Activated CD4-positive, alpha-beta T cell treated with anti-CD3 and anti-CD28 coated beads for 4 hours (primary cell): ENCODE measurements at places on chromosomes 3 and 15.
A peak's percentile ranks its signal among the peaks of the same experiment; 100 is the strongest.

- DNase-seq, result peak; percentile 29
Observed at GRCh38 chr15:92082006-92082843, 228.7 kb downstream of the SLCO3A1 start.

DNA sequence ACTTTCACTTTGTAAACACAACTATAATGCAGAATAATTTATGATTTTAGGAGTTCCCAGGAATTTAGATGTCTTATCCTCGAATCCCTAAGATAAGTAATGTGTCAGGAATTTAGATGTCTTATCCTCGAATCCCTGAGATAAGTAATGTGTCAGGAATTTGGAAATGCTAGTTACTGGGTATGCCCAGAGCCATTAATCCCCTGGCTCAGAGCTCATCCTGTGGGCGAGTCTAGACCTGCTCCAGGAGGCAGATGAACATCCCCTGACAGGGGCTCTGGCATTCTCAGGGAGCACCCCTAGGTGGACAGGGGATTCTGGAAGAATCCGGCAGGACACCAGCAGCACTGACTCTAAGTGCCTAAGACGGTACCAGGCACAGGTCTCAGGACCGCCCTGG is 163.3 kb downstream of the ARRDC4 start:
- no peak for DNase-seq

- DNase-seq, result no peak
Observed at GRCh38 chr3:73552700-73553099, 72.0 kb downstream of the PDZRN3 start.

GRCh38 chr15:48928877-48929538 is 34.7 kb downstream of the SHC4 start:
- peak; percentile 11 for DNase-seq

DNA sequence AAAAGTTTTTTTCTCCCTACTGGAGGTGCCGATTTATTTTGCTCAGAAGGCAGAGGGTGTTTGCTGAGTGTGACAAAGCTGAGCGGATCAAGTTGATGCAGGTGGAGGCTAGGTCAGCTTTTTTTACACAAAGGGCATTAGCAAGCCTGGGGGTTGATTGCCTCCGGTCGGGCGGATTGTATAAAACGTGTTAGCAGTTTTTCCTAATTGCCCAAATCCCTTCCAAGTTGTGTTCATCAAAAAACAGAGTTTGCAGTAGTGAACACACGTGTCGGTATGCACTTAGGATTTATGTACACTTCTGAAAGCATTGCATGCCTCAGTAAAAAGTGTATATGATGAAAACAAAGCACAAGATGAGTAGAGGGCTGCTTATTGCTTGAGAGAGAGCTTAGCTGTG is 2.6 kb downstream of the GPR160 start:
- DNase-seq, result no peak

GRCh38 chr3:108511055-108511454 is 659 bp upstream of the MYH15 start:
- no peak for DNase-seq

DNA sequence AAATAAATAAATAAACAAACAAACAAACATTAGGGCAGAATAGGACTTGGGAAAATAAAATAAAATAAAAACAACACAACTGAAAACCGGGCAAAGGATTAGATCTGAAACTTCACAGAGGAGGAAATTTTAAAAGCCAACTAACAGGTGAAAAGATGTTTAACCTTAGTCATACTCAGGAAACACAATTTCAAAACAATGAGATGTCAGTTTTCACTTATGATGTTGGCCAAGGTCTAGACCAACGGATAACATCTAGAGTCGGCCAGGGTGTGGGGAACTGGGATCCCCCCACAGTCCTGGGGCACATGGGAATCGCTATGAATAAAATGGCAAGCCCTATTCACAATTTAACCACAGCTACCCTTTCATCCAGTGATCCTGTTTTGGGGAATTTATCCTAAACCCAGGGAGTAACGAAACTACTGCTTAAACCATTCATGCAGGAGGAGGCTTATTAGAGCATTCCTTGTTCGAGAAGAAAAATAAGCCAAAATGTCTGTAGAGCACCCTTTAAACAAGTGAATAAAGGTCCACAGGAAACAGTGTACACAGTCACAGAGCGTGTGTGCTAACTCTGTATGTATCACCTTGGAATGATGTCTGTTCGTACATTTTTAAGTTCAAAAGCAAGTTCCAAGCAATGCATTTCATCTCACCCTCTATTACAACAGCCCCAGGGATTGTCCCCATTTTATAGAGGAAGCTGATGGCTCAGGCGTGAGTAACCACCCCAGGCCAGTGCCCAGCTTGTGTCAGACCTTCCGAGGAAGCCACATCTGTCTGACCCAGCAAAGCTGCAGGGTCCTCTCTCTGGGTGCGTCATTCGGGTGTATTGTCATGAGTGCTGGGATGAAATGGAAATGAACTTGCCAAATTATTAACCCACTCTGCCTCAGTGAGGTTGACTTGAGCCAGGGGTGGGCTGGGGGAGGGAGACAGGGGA is 6.3 kb upstream of the ANPEP start:
- DNase-seq, result no peak

DNA sequence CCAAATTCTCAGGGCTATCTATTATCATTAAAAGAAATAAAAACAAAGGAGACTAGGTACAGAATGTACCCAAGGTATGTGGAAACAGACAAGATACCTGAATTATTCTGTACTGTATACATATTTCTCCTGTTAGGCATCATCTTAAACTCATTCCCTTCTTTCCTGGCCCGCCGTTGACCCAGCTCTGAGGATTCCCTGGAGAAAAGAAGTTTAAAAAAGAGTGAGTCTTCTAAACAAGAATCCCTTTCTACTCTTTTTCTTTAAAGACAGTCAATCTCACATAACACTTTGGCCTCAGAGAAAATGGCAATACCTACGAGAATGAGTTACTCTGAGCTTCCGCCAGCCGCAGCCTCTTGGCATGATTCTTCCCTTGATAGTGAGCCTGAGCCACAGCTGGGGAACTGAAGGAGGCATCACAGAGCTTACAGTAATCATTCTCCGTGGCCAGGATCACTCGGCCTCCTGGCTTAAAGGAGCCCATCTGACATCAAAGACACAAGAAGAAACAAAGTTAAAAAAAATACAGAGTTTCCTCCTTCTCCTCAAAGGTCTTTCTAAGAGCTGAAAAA is 44.2 kb downstream of the ZMAT3 start:
- DNase-seq, result no peak

GRCh38 chr3:185347399-185347798 is 15.5 kb upstream of the MAP3K13 start:
- DNase-seq, result no peak

GRCh38 chr3:186214670-186215069 is 105.8 kb upstream of the ETV5 start:
- no peak for DNase-seq

- peak; percentile 38 for DNase-seq
Observed at GRCh38 chr3:5016211-5017161, 37.2 kb downstream of the BHLHE40 start.

- peak; percentile 23 for DNase-seq
Observed at GRCh38 chr3:187975561-187976364, 178.2 kb upstream of the LPP start.

DNA sequence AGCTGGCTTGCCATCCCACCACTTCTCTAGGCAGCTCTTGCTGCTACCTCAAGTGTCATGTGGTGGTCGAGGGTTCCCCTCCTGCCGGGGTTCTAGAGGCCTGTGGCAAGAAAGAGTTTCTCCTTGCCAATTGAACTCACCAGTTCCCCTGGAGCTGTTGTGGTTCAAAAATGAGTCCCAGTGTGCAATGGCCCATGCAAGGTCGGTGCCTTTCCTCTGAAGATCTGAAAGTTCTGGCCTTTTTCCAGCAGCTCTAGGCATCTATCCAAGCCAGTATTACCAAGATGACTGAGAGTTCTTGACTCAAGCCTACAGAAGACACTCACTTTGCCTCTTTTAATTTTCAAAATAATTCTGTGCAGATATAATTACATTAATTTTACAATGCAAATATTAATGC is 163.6 kb downstream of the KCNMB2 start:
- DNase-seq, result no peak

DNA sequence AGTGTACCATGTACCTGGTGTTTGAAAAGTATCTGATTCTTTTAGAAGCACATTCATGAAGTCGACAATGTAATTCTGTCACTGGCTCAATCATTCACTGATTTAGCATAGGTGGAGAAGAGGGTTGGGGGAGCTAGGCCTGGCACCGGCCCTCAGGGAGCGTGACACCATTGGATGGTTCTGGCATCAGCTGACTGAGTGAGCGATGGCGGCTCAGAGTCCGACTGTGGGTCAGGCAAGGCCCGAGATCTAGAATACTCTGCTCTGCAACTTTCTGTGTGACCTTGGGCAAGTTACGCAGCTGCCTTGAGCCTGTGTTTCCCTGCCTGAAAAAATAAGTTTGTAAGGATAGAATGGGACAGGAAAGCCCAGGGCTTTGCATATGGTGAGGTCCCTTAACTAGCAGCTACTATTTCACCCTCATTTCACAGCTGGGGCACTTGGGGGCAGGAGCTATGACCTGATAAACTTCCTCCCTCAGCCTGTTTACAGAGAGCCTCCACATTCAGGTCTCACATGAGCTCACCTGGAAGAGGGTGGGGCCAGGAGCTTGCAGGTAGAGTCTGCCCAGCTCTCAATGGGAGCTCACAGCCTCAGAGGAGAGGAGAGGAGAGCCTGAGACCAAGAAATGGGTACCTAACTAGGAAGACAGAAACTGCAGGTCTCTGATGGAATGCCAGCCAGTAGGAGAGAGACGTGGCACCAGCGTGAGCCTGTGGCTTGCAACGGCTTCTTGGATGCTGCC is 153.7 kb upstream of the TLE3 start:
- DNase-seq, result no peak

DNA sequence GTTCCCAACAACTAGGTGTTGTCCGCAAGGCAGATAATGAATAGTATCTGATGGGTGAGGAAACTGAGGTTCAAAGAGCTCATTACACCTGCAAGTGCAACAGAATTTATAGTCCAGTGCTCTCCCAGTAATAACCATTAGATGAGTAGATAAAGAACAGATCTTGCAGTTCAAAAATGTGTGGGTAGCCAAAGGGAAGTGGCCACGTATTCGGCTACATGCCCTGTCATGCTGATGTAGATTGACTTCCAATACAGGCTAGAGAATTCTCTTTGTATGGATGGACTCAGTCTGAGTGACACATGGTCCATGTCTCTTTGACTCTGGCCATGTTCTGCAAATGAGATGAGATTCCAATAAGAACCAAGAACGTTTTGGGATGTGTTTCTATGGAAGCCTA is 187.9 kb upstream of the LPP start:
- DNase-seq, result no peak

DNA sequence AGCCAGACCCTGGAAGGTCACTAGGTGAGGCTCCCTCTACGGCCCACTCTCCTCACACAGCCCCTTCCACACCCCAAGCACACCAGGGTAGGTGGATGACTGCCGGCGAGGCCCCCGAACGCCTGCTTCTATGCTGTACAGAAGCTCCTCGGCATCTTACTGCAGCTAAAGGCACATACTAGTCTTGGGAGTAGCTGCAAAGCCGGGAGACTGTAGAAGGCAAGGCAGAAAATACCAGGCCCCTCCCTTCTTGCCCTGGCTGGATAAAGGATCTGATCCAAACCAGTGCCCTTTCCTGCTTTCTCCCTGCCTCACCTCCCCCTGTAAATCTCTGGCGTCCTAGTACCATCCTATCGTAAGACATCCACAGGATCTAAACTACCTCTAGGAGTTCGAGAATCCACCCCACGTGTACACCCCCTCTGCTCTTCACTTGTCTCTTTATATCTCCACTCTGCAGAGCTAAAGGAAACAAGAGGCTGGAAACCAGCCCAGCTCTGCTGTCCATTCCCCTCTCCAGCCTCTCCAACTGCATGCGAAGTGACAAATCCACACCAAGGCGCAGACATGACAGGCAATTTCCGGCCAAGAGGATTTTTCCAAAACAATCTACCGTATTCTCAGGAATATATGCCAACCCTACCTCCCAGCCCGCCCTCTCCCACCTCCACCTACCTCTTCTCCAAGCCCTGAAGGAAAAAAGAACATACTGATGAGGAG is 11.8 kb downstream of the TNK2 start:
- DNase-seq, result no peak

DNA sequence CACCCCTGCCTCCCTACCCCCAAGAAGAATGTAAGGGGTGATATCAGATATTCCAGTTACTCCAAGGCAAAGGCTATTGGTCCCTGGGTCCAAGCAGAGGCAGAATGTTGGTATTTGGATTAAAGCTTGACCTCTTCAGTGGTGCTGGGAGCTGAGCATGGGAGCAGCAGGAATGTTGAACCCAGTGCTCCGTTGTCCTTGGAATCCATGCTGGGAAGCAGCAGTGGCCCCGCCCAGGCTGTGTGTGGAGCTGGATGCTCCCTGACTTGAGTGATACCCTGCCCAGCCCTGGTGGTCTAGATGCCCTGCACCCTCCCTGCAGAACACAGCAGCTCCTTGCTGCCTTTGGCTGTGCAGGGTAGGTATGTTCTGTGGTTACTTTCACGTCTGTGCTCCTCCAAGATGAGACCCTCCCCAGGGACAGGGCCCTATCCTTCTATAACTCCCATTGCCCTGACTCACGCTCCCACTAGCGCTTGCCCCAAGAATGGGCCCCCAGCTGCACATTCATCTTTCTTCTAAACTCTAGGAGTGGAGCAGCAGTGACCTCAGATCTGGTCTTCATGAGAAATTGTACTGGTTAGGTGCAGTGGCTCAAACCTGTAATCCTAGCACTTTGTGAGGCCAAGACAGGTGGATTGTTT is 35.1 kb downstream of the UMPS start:
- DNase-seq, result no peak

GRCh38 chr3:56915966-56916586 is 114.3 kb upstream of the ARHGEF3 start:
- peak; percentile 64 for DNase-seq

DNA sequence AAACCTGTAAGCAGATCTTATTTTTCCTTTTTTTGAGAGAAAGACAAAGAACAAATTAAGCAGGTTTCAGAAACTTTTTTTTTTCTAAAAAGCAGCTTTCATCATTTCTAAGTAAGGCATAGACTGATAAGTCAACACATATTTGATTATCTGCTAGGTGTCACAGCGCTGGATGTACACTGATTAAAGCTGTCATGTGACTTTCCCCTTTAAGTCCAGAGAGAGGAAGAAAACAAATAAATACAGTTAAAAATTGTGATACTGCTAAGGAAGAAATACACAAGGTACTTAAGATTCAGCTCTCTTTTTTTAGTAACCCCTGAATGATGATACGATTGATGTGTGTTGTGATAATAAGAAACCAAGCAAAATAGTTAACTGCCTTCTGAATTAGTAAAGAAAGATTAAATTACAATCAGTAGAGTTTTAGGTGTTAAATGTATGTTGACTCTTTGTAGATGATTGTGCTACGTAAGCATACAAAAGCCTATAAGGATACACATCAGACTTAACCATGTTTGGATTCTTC is 2.8 kb downstream of the GLCE start:
- DNase-seq, result no peak
